ENCODE measurements at places on chromosomes 12 and 14.

DNA sequence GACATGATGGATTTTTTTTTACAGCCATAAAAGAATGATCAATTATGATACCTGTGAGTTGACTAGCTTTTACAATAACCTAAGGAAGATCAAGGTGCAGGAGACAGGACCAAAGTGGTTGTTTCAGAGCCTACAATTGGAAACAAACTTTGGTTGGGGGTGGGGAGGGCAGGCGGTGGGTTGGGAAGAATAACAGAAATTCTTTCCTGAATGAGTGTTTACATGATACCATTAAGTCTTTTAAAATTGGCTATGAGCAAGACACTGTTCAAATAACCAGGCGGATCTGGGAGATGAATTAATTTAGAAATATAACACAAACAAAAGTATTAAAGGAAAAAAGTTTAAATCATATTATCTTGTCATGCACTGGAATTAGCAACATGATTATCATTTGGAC is 7.2 kb downstream of the NFYB start:
- no peak for DNase-seq

DNA sequence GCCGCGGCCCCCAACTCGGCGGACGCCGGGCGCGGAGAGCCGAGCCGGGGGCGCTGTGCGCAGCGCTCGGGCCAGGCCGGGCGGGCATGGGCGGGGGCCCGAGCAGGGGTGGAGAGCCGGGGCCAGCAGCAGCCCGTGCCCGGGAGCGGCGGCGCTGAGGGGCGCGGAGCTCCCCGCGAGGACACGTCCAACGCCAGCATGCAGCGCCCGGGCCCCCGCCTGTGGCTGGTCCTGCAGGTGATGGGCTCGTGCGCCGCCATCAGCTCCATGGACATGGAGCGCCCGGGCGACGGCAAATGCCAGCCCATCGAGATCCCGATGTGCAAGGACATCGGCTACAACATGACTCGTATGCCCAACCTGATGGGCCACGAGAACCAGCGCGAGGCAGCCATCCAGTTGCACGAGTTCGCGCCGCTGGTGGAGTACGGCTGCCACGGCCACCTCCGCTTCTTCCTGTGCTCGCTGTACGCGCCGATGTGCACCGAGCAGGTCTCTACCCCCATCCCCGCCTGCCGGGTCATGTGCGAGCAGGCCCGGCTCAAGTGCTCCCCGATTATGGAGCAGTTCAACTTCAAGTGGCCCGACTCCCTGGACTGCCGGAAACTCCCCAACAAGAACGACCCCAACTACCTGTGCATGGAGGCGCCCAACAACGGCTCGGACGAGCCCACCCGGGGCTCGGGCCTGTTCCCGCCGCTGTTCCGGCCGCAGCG is 639 bp downstream of the FZD10 start:
- peak; percentile 54 for DNase-seq

DNA sequence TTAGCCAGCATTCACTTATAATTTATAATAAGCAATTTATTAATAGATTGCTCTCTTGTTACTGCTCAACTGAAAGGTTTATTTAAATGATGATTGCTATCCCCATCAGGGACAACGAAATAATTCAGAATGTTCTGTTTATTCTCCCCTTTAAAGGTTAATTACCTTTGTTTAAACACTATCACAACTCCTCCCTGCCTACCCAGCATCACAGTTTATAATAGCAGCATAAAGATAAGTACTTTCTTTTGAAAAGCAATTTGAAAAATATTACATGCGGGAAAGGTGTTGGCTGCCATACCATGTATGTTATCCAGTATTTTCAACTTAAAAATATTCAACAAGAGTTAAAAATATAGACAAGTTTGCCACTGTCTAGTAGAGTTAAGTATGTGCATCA is 30.6 kb downstream of the SCAF11 start:
- no peak for DNase-seq

DNA sequence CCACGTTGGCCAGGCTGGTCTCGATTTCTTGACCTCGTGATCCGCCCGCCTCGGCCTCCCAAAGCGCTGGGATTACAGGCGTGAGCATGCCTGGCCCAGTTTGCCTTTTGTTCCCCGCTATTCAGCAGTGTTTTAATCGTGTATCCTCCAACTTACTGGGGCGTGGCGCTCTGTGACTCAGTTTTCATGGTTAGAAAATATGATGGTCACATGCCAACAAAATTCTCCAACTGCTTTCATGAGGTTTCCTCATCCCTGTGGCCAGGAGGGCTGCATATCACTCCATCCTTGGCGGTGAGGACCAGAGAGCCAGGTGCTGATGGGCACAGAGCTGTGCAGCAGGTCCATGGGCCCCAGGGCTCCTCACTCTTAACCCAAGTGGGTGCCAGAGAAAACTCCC is 33.0 kb upstream of the PRMT8 start:
- DNase-seq = peak; percentile 13

DNA sequence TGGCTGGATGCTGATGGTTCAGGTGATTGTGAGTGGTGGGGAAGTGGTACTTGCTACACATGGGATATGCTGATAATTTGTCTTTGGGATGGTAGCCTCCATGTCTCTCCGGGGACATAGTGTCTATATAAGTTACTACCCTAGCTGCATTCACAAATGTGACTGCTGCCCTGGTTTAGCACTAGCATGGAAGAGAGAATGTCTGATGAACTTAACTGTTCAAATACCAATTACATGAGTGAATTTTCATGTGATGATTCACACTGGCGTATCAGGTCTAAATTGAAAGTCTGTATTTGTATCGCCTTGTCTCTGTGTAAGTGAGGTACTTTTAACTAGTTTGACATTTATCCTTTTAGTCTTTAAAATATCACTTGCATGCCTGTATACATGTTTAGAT is 34.4 kb downstream of the ATF7IP start:
- DNase-seq = no peak

DNA sequence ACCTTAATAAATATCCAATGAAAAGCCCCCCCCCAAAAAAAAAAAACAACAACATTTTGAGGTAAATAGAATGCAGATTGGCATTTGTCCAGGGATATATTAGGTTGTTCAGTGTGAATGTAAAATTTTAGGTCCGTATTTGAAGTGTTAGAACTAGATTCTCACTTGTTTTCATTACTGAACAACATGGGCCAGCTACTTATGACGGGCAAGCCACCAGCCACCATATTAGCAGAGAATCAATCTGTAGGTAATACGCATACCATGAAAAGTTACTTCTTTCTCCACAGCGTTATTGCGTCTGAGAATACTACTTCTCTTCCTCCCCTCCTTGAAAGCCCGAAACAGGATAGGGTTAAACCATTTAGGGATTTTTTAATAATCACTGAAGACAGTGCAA is 5.4 kb downstream of the FLRT2 start:
- DNase-seq = no peak

DNA sequence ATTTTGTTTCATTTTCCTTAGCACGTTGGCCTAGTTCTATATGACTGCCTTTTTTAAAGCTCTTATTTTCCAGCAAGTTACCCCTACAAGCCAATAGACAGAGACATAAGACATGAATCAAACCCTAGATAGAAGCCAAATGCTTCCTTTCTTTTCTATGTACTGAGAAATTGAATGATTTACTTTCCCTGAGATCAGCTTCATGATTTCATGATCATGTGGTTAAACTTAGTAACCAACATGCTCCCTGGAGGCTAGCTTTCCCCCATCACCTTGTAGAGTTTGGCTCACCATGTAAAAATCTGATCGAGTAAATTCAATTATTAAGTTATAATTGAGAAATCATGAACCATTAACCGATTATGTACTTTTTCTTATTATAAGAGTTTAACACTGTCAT is 148.1 kb upstream of the LRIG3 start:
- no peak for DNase-seq

DNA sequence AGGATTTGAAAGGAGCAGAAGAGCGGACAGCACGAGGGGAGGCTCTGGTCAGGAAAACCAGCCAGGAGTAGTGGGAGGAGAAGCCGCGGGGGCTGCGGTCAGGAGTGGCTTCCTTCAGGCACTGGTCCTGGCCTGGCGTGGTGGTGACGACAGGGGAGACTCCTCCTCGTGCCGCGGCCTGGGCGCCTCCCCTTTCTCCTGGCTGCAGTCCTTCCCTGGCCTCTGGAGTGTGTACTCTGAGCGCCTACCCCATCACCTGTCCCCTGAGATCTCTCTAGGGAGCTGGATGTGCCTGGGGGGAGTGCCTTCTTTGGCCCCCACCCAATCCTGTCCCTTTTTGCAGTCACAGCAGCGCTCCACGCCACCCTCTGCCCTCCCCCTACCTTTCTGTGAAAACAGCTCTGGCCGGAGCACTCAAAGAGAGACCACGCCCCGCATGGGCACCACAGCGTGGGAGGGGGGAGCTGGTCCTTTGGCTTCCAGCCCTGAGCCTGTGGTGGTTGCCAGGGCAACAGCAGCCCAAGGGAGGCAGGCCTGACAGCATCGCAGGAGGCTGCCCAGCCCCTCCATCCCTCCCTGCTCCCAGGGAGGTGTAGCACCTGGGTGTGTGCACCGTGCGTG is 125.9 kb downstream of the CALM1 start:
- DNase-seq = peak; percentile 78

GRCh38 chr14:95292660-95293425 is 26.9 kb downstream of the CLMN start:
- peak; percentile 40 for DNase-seq

DNA sequence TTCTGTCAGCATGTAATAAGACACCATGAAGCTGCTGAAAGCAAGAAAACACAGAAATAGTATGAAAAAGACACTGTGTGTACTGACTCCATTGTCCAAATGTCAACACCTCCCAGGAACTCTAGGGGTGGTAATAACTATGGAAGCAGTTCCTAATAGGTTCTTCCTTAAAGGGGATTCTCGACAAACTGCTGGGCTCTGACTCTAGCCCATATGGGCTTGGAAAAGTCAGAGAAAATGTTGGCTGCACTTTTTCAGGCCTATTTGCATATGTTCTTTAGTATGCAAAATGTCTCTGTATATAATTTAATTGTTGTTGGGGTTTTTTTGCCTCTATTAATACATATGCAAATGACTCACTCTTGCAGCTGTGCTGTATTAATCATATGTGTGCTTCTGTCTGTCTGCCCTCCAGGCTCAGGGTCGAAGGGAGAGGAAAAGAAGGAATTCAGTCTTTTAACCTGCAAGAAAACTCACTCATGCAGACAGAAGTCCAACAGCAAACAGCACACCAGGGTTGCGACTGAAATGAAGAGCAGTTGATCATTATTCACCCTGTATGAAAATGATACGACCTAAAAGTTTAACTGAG is 317.6 kb downstream of the SOX5 start:
- DNase-seq = no peak

Data from right forelimb (tissue), 1 donor.